NCI-H2081 (cell line): ENCODE measurements at places on chromosomes 3 and 15.
A peak's percentile ranks its signal among the peaks of the same experiment; 100 is the strongest.

DNA sequence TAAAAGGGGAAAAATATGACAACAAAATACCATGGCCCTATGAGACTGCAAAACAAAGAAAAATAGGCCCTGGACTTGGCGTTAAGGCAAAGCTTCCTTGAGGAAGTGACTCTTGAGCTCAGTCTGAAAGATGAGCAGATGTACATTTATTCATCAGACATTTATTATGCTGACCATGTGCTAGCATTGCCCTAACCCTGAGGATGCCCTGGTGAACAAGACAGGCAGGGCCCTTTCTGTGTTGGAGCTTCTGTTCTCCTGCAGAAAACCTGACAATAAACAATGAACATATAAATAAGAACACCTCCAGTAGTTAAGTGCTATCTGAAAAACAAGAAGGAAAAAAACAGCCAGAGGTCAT lies 12.4 kb downstream of the TF start:
- no peak for DNase-seq

GRCh38 chr3:52237657-52238172 lies 1.2 kb downstream of the TWF2 start:
- DNase-seq: peak; percentile 1

DNA sequence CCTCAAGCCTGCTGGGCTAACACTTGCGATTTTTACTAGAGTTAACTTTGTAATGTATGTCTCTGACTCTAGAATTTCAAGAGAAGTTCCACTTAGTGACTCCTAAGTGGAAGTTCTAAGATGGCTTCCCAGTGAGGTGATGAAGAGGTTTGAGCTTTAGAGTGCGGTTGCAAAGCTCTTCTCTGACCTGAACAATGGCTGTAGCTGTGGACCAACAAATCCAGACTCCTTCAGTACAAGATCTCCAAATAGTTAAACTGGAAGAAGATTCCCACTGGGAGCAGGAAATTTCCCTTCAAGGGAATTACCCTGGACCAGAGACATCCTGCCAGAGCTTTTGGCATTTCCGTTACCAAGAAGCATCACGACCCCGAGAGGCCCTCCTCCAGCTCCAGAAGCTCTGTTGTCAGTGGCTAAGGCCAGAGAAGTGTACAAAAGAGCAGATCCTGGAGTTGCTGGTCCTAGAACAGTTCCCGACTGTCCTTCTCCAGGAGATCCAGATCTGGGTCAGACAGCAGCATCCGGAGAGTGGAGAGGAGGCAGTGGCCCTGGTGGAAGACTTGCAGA lies 22.3 kb downstream of the WDR73 start:
- no peak for DNase-seq

DNA sequence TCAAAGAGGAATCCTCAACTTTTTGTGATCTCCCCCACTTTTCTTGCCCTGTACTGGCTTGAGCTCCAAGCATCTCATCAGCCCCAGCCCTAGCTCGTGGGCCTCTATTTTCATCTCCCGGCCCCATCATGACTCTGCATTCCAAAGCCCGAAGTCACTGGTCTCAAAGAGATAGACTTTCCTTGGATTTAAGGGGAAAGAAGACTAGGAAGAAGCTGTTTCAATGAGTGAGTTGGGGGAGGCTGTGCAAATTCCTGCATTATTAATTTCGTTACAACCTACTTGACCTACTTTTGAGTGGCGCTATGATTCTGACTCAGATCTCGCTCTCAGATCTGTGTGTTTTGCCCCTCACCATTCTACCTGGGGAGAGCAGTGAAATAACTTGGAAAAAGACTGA lies 266.6 kb upstream of the TBL1XR1 start:
- no peak for DNase-seq

DNA sequence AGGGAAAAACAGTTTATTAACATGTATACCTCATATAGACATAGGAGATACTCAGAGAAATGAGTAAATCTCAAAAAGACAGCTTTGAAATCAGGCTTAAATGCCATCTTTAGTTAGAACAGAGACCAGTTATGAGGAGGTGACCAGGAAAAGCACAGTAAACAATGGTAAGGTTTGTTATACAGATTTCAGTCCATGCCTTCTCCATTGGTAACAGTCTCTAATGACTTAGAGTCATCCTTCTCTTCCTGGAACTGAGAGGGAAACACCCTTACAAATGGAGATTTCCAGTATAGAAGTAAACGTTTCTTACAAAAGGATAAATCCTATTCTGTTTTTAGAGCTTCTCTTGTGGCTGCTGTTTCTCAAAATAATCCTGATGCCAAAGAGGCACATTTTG lies 476.3 kb upstream of the NAALADL2 start:
- no peak for DNase-seq

DNA sequence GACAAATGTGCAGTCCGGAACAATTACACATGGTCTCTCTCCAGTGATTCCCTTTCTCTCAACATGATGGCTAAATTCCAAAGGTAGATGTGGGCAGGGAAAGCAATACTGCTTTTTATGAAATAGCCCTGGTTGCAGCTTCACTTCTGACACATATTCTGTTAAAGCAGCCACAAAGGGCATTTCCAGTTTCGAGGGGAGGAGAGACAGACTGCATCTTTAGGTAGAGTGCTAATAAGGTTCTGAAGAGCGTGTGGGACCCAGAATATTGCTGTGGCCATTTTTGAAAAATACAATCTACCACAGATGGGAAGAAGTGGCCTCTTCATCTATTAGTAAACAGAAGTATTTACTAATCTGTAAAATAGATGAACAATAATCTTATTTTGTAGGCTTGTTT lies 139.3 kb upstream of the PEX5L start:
- DNase-seq: no peak

DNA sequence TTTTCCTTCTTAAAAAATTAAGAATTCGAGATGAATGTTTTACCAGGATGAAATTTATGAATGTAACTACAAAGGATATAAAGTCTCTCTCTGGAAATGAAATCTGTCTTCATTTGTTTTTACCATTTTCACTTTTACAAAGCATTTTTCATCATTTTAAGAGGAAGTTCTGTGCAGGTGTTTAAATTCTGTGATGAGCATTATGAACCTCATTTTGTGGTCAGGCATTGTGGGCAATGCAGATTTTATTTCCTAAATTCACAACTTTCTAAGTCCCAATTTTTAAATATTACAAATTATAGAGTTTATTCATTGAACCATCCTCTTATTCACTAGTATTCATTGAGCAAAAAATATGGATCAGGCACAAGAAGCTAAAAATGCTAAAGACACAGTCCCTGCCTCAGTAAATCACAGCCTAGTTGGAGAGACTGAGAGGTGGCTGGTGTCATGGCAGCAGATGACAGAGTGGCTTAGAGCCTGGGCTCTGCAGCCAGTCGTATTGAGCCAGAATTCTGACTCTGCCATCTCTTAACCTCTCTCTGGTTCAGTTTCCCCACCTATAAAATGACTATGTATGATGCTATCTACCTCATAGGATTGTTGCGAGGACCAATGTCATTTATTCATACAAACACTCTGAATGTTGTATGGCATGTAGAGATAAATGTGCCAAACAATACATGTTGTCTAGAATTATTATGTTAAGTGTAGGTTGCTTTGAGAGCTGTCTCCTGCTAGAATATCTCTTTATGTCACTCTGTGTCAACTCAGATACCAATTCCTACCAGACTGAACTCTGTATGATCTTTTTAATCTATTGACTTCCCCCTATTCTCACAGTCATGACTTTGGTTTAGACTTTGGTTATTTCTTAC lies 7.5 kb upstream of the TGFBR2 start:
- DNase-seq: no peak

DNA sequence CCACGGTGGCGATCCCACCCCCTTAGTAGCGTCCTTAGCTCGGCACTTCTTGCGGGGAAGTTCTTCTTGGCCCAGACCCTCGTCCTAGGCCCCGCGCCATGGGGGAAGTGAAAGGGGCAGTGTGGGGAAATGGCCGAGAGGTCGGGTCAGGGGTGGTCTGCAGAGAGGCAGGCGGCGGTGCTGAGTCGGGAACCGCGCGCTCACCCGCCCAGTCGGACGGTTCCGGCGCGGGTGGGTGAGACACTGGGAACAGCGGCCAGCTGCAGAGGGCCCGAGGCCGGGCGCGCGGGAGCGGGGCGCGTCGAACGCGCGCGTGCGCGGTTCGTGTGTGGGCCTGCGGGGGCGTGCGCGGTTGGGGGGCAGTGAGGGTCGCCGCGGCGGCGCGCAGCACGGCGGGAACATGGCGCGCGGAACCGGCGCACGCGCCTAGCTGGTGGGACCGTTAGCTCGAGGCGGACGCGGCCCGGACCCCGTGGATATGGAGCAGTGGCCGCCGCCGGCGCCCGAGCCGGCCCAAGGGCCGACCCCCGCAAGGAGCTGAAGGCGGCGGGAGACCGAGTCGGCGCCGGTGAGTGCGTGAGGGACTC lies 246.9 kb downstream of the GOLGA6L6 start:
- DNase-seq: no peak

DNA sequence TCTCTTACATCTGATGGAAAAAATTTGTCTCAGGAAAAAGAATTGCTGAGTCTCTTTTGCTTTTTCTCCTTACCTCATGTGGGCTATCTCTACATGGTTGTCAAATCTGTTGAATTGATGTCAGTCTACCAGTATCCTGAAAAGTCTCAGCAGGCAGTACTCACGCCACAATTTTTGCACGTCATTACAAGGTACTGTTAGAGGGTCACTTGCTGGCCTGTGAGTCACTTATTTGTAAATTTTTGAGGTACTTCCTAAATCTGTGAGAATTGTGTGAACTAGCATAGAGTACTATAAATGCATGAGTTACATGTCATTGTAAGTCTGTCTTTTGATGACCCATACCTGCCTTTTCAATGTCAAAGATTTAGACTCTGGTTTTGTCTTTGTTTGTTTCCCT lies 15.9 kb downstream of the HPS3 start:
- DNase-seq: no peak

DNA sequence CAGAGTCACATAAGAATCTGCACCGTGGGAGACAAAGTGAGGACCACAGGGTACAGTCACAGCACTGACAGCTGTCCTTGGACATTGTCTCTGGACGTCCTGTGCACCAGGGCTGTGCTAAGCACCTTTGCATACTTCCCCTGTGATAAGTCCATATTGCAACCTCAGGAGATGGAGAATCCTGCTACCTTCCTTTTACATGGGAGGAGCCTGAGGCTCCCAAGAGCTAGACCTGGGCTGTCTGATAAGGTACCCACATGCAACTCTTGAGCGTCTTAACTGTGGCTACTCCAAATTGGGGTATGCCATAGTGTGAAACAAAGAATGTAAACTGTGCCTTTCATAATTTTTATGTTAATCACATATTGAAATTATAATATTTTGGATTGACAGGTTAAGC lies 2.5 kb upstream of the FETUB start:
- no peak for DNase-seq
